Cerebellar nuclear complex (tissue), 1 donor: ENCODE measurements at places on chromosomes 16 and 17.

GRCh38 chr16:73285436-73286201 lies 237.7 kb upstream of the ZFHX3 start:
- no peak for DNase-seq

- DNase-seq, result no peak
These were observed 1.8 kb downstream of the PRSS22 start for GRCh38 chr16:2856061-2856670.

- DNase-seq, result no peak
These were observed 5.4 kb upstream of the NFATC3 start for GRCh38 chr16:68079626-68080344.

GRCh38 chr16:57107321-57107922 lies 15.0 kb downstream of the CPNE2 start:
- DNase-seq, result no peak

DNA sequence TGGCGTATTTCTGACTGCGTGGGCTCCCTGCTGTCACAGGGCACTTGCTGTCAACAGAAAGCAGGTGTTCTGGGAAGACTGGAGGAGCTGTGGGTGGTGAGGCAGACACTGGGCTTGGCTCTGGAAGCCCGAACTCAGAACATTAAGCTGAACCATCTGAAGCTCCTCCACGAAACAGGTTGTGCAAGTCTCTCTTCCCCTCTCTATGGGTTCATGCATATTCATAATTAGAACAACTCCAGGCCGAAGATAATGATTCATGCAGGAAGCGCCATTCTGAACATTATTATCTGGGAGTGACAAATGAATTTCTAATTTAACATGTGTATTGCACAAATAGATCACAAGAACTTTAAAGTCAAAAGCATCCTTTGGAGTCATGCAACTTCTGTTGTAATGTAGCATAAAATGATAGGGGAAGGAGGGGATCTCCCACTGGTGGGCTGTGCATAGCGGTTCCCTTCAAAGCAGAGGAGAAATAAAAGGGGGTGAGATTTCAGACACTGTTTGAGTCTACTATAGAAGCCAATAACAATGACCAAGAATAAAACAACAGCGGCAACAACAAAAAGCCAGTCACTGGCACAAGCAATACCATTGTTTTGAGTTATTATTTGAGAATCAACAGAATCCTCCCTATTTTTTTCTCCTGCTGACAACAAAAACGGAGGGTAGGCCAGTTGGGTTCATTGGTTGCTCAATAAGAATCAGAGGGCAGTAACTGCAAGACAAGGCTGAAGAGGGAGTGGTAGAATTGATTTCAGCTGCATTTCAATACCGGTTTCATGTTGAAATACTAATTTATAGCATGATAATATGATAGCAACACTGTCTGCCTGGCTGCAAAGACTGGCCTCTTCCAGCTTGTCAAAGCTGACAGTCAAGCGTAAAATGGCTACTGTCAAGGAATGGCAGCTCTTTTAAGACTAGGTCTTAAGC lies 407.3 kb downstream of the XYLT1 start:
- no peak for DNase-seq

DNA sequence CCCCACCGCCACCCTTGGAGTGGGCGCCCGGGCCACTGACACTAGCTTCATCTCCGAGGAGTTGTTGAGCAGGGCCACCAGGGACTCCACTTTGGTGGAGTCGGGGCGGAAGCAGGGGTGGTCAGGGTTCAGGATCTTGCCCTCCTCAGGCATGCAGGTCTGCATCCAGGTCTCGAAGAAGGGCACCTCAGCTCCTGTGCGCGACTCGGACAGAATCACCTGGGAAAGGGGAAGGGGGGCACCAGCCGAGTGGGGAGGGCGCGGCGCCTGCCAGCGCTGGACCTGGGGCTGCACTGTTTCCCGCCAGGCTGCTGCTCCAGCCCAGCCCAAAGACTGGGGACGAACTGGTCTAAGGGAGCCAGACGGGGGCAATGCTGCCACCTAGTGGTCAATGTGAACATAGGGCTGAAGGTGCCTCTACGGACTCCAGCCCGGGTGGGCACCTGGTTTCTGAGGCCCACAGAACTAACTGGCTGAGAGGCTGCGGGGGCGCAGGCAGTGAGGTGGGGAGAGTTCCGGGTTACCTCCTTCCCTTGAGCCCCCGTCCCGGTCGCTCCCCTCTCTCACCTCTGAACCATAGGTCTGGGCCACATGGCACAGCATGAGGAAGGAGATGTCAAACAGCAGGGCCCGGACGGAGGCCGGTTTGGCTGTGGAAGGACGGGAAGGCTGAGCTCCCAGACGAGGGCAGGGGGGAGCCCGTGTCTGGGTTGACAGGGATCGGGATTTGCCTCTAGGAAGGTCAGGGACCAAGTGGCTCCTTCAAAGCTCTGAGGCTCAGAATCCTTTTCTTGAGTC lies 11.8 kb downstream of the CSF3 start:
- peak; percentile 47 for DNase-seq

DNA sequence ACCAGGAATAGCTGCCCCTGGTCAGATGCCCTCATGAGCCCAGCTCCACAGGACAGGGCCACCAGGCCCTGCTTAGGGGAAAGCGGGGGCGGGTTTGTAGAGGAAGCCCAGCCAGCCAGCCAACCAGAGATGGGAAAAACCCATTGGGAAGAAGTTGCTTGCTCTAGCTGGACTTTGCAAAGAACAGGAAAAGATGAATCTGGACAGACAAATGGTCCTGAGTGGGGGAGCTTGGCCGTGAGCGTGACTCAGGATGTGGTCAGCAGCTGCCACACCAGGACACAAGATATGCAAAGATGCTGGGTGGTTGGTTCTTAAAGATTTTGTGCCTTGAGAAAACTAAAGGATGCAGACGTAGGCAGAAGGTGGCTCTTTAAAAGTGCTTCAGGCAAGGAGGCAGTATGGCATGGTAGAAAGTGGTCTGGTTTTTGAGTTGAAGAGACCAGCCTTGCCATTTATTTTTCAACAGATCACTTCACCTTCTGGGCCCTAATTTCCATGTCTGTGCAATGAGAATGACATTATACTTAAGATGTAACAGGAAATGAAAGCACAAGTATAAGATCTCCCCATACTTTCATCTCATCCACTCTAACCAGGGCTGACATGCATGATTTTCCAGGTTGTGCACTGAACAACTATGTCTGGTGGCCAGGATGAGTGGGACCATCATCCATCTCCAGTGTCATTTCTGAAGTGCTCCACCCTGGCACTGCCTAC lies 27.8 kb upstream of the HEATR6 start:
- no peak for DNase-seq

DNA sequence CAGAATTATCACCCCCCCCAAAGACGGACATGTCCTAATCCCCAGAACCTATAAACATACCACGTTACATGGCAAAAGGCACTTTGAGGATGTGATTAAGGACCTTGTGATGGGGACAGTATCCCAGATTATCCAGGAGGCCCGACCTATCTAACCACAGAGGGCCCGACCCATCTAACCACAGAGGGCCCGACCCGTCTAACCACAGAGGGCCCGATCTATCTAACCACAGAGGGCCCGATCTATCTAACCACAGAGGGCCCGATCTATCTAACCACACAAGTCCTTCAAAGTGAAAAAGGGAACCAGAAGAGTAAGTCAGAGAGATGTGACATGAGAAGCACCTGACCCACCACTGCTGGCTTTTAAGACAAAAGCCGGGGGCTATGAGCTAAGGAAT lies 56.8 kb downstream of the ANKFY1 start:
- DNase-seq, result no peak

DNA sequence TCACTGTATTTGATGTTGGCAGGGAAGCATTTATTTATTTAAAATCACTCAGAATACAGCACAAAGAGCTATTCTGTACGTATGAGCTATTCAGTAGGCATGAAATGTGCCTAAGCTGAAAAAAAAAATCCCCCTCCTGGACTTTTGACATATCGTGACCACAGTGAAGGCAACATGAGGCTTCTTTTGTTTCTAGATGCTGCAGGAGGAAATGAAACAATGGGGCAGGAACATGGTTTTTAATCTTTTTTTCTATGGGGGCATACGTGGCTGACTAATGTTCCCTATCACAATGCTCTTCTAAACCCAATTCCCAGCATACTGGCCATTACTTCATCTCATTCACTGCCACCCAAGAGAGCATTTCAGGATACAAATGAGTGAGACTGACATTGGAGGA lies 191.0 kb upstream of the PMFBP1 start:
- DNase-seq, result no peak

DNA sequence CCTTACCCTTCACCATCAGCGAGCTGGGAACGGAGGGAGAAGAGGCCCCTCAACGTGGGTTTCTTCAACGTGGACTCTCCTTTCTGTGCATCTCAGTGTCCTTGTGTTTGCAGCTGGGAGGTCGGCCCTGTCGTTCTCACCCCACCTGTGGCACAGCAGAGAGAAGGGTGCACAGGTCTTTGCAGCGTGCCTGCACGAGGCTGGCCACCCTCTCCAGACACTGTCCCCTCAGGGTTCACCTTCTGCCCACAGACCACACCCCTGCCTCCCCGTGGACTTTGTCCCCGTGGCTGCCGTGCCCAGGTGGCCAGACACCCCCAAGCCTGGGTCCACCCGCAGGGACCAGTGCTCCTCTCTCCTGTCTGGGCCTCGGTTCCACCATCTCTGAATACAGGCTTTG lies 7.3 kb upstream of the WDR45B start:
- DNase-seq, result no peak

DNA sequence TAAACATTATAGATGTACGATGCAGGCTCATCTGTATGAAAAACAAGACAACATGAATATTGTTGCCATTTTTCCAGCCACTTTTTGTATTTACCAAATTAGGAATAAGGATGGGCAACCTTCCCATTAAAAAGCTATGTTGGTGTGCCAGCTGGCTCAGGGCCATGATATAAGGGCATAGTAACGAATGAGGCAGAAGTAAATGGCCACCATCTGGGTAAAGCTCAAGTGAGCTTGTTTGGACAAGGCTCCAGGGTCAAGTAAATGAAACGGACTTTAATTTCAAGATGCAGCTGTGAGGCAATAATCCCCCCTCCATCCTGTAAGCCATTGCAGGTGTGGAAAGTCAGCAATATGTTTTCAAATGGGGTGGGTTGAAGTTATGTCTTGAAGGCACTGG lies 930.9 kb upstream of the CDH8 start:
- no peak for DNase-seq

- no peak for DNase-seq
These were observed 109.7 kb downstream of the TRIM37 start for GRCh38 chr17:58996968-58997367.

GRCh38 chr17:77409282-77410161 lies 268.8 kb downstream of the SEC14L1 start:
- no peak for DNase-seq

DNA sequence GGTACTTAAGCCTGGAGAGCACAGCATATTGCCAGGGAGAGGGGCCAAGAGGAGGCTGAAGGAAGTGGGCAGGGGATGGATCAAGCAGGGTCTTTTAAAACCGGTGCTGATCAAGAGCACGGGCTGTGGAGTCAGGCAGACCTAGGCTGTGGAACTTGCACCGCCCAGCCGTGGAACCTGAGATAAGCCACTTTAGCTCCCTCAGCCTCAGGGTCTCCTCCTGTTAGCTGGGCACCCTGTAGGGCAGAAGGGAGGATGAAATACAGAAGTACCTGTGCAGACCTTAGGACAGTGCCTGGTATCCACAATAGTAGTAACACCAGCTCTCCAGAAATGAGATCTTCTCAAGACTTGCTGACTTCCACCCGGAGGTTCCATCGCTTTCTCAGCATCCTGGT lies 9.3 kb downstream of the ODAD4 start:
- no peak for DNase-seq

GRCh38 chr17:60395508-60396065 lies 3.7 kb upstream of the USP32 start:
- DNase-seq, result no peak

DNA sequence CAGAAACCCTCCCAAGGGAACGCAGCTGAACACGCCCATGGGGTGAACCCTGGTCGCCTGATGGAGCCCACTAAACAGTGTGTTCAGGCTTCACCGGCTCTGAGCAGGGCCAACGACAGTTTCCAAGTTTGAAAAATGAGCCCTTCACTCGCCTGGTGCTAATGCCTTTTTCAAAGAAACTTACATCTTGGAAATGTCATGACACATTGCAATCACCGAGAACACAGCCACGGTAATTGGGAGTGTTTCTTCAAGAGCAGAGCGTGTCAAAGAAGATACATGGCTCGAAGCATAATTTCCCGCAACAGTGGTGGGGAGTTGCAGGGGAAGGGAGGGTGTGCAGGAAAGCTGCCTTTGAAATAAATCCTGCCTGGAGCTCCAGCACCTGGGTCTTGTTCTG lies 463.2 kb downstream of the TMEM114 start:
- no peak for DNase-seq

DNA sequence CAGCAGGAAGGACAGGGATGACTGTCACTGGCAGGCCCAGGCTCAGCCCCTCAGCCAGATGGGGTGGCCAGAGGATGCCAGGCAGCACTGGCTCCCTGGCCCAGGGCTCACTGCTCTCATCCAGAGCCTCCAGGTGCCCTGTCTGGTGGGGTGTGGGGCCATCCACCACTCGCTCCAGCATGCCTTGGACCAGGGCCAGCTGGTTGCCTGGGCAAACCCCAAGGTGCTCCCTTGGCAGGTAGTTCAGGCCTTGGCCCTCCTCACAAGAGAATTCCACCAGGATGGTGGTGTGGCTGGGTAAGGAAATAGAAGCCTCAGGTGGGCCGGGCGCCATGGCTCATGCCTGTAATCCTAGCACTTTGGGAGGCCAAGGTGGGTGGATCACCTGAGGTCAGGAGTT lies 29.4 kb downstream of the LGALS9 start:
- DNase-seq, result no peak

DNA sequence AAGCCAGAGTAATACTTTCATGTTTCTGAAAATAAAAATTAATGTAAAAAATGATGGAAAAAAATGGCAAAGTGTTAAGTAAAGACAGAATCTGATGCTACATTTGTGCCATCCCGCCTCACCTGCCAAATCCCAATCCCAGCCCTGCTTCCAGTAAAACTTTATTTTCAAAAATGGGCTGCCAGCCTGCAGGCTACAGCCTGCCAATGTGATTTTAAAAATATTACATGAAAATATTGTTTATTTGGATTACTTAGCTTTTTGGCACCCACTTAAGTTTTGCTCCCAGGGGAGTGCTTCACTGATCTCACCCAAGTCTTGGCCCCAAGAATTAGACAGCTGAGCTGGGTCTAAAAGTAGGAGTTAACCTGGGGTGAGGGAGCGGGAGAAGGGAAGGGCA lies 112.8 kb downstream of the C16orf78 start:
- DNase-seq, result no peak

- DNase-seq, result no peak
These were observed 456.2 kb upstream of the SALL1 start for GRCh38 chr16:51607201-51607651.

- no peak for DNase-seq
These were observed 1.5 kb upstream of the SREBF1 start for GRCh38 chr17:17837966-17838962.

- no peak for DNase-seq
These were observed 41.1 kb downstream of the CFAP20 start for GRCh38 chr16:58088091-58088490.

DNA sequence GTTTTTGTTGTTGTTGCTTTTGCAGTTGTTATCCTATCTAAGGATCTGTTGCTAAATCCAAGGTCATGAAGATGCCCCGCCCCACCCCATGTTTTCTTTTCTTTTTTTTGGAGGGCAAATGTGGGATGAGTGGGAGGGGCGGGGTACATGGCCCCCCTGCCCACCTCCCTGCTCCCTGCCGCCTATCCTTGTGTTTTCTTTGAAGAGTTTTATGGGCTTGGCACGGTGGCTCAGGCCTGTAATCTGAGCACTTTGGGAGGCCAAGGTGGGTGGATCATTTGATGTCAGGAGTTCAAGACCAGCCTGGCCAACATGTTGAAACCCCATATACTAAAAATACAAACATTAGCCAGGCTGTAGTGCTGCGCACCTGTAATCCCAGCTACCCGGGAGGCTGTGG lies 18.8 kb upstream of the GOSR1 start:
- DNase-seq, result no peak
